T-helper 22 cell (primary cell): ENCODE measurements at places on chromosomes 1 and 21.

DNA sequence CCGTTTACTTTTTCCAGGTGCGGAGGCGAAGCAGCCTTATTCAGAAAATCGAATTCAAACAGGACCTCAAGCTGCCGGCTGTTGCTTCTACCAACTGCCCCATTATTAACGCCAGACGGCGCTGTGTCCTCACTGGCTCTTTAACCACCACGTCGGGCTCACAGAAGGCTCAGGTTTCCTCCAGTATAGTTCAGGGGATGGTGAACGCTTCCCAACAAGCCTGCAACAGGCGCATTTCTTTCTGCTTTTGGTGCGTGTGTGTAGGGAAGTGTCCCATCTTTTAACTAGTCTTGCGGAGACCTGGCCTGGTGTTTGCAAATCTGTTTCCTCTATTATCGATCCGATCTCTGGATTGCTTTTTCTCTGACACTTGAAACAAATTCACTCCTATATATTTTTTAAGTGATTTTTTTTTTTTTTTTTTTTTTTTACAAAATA, 791 bp upstream of the STUM start:
- peak; percentile 20 for DNase-seq

DNA sequence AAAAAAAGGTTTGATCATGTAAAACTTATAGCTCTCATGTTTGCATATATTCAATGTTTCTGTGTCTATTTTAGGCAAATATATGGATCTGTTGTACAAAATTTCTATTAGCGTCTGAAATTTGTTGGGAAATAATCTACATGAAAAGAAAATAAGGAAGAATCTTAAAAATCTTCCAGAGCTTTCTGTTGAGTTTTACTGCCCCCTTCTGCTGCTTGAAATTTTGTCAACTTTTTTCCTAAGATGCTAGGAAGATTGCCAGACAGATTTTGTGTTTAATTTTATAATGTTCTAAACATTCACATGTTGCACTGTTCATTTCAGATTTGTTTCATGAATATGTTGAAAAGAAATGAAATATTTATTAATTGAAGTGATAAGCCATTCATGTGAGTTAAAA, 2.5 kb upstream of the PTGS2 start:
- no peak for DNase-seq

DNA sequence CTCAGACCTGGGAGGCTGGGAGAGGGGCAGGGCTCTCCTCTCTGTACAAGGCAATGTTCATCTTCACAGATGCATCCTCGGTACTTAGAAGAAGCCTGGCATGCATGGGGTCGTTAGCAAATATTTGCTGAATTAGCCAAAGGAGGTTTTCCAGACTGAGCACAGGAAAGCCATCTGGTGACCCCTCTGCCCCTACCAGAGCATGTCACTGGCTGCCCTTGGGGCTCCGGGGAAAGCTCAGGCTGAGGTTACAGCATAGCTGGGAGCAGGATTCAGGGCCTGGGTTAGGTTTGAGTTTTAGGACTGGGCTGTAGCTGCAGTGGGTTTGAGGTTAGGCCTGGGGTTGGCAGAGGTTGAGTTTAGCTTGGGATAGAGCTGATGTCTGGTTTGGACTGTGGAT, 43.4 kb upstream of the ZBTB40 start:
- DNase-seq = no peak

DNA sequence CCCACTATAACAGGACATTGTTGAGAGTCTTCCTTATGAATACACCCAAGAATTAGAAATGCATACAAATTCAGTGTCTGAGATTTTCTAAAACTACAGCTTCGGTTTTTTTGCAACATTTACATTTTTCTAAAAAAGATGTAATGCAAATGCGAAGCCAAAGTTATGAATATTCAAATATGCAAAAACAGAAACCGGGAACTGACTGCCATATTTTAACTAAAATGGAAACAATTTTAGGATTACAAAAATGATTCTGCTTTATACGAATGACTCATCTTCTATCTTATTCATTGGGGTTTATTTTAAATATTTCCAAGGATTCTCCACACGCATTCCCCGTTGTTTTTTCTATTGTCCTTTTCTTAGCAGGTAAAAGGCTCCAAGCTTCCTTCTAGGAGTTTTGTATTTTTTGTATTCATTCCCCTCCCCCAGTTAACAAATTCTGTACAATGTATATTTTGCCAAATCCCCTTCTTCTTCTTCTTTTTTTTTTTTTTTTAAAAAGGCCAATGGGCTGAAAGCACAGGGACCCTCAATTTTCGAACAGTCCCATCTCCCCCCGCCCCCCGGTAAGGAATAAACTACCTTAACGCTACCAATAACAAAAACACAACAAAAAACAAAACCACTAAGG, 1.0 kb downstream of the ARPC5 start:
- DNase-seq = no peak

DNA sequence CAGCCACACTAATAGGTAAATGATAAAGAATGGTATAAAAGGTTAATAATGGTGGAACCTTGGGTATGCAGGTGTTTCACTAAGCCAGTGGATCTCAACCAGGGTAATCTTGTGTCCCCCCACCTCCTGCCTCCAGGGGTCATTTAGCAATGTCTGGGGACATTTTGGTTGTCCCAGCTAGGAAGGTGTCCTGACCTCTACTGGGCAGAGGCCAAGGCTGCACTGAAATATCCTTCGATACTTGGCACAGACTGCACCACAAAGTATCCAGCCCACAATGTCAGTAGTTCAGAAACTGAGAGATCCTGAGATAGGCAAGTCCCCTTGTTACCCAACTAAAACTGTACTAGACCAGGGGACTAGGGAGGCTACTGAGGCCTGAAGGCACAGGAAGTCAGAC, 113.6 kb upstream of the TIAM1 start:
- no peak for DNase-seq

- DNase-seq = no peak
Observed at GRCh38 chr1:174880171-174880570, 119.6 kb upstream of the CACYBP start.

DNA sequence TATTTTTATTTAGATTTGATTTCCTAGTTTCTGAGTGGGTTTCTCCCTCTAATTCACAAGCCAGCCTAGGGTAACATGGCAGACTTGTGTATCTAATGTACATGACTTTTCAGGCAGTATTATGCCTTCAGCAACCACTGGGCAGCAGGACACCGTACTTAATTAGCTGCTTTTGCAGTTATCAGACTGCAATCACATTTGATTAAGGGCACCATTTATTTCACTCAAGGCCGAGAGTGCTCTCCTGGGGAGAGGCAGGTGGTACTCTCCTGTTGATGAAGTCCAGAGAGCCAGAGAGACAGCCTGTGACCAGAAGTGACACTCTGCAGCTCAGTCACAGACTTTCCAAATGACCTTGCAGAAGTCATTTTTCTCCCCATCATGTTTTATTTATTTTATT, 18.7 kb downstream of the CYYR1 start:
- no peak for DNase-seq

GRCh38 chr1:204647114-204647804, 38.3 kb downstream of the LRRN2 start:
- no peak for DNase-seq
